ENCODE measurements at places on chromosomes 5 and 9.

- DNase-seq, result no peak
Observed at GRCh38 chr9:134376386-134377142, 50.3 kb downstream of the RXRA start.

GRCh38 chr5:62550103-62550502, 28.5 kb upstream of the LRRC70 start:
- no peak for DNase-seq

DNA sequence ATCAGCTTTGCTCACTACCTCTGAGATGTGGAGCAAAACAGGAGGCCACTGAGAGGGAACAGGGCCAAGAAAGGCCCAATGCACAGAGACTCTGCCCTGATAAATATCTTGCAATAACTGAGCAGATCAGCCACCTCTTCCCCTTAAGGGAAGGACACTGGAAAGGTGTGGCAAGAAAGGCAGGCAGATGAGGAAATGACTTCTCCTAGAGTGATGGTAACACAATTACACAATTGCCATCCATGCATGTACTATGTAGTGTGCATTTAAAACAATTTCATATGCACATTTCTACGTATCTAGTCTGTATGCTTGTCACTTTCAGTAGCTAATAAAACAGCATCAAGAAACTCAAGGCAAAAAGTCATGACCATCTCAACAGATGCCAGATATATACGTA, 322.5 kb downstream of the DRD1 start:
- DNase-seq, result no peak

DNA sequence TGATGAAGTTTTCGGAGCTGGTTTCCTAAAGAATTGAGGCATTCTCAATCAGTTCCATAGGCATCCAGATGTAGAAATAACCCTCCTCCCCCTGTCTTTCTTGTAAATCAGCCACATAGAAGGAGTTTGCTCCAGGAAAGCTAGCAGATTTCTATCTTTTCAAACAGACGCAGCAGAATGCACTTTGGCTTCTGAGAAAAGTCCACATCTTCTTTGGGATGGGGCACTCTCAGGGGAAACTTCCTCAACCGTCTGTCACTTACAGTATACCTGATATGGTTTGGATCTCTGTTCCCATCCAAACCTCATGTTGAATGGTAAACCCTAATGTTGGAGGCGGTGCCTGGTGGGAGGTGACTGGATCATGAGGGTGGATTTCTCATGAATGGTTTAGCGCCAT, 94.1 kb downstream of the SNCAIP start:
- DNase-seq, result no peak

- no peak for DNase-seq
Observed at GRCh38 chr9:16074963-16075362, 522.1 kb downstream of the CCDC171 start.

DNA sequence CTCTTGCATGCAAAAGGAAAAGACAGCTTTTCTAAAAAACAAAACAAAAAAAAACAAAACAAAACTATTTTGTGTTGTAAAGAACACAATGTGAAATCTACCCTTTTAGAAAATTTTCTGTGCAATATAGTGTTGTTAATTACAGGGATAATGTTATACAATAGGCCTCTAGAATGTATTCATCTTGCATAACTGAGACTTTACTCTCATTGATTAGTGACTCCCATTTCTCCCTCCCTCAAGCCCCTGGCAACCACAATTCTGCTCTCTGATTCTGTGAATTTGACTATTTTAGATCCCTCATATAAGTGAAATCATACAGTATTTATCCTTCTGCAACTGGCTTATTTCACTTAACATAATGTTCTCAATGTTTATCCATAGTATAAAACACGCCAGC, 234.1 kb downstream of the TMEM161B start:
- DNase-seq, result no peak

DNA sequence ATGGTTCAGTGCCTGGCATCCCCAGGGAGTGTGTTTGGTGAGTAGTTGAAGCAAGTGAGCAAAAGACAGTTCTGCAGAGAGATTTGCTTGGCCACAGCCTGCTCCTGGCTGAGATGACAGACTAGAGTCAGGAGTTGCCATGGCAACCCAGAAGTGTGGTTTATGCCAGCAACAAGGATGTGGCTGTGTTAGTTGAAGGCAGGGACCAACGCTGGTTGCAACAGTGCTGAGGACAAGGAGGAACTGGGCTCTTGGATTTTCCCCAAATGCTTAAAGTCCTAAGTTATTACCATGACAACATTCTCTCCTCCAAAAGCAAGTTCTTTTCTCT, 2.7 kb downstream of the NXNL2 start:
- peak; percentile 62 for DNase-seq

DNA sequence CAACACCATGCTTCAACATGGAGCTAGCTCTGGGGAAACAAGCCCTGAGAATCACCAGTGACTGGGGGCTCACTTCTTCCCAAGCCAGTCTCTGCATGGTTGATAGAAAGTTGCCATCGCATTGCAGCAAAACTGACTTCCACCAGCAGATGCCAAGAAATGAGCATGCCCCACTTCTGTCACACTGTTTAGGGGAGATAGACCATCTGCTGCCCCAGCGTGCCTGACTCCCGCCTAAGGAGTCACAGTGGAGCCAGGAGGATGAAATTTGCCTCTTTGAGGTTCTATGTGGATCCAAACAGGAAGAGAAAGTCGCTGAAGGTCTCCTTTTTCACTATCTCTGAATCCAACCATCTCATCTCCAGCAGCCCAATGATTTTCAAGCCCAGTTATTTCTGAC, 116.7 kb upstream of the SLIT3 start:
- no peak for DNase-seq

- no peak for DNase-seq
Observed at GRCh38 chr5:136075466-136075891, 46.7 kb downstream of the TGFBI start.

DNA sequence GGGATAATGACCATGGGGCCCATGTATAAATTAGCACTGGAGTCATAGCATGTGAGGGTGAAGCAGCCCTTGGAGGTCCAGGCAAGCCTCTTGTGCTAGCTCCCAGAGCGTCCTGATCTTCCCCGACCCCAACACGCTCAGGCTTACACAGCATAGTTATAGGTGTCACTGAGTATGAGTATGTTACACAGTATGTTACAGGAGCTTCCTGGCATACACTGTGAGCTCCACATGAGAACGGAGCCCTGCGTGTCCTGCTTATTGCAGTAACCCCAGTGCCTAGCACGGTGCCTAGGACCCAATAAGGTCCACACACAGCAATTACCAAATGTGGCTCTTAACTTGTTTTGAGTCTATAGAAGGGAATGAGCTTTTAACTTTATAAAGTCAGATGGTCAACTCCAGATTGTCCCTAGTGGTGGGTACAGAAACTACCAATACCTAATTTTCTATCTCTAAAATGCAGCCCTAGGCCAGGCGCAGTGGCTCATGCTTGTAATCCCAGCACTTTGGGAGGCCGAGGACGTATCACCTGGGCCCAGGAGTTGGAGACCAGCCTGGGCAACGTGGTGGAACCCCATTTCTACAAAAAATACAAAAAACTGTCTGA, 64.1 kb downstream of the PLAC8L1 start:
- no peak for DNase-seq

DNA sequence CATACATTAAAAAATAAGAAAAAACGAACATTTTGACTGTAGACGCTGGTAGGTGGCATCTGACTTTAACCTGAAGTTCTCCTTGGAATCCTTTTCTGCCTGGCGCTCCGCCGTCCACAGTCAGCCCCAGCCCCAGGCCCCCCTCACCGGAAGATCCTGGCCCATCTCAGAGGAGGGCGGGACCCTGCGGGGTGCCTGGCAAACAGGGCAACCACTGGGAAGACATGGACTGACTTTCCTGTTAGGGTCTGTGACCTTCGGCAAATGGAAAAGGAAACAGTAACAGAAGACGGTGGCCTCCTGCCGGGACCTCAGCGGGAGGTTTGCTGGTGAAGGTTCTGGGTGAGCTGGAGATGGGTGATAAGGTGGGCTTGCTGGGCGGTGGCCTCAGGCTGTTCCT, 11.7 kb upstream of the EGR1 start:
- DNase-seq, result no peak
